ENCODE measurements at places on chromosomes 7 and 10. TPM values are rescaled to one million over a fixed set of nuclear protein-coding genes. Genes with fewer than 3 reads are reported as not detected.

Gene AGMO
- not detected for total RNA-seq

Gene CDK14
- not detected for total RNA-seq

Gene CPVL
- total RNA-seq, result 1.3 TPM

Gene WEE2
- total RNA-seq, result not detected

Gene ADAMTS14
- total RNA-seq, result not detected

Gene COL17A1
- total RNA-seq, result not detected

Gene SOSTDC1
- not detected for total RNA-seq

Gene AKR1C4
- total RNA-seq, result not detected

Gene PRR15
- not detected for total RNA-seq

Gene CYP3A7
- total RNA-seq, result not detected

Gene PON3
- not detected for total RNA-seq

Gene PHKG1
- 1.2 TPM for total RNA-seq

Gene CFAP69
- 0.53 TPM for total RNA-seq

Gene ACHE
- total RNA-seq, result not detected

Gene PIK3AP1
- total RNA-seq, result 6.7 TPM

Gene CTNNA3
- not detected for total RNA-seq

Gene IFIT2
- total RNA-seq, result 1.5 TPM

Gene EXOC6
- total RNA-seq, result 10.9 TPM

Gene OR6V1
- total RNA-seq, result not detected

Gene CCDC7
- 11.6 TPM for total RNA-seq

Gene ACBD7
- total RNA-seq, result 1.2 TPM

Gene CDHR1
- total RNA-seq, result 1.7 TPM

Gene PLXNA4
- total RNA-seq, result 0.02 TPM

Gene ADRA2A
- total RNA-seq, result not detected

Gene ITPRID1
- total RNA-seq, result not detected

Gene DYDC2
- not detected for total RNA-seq

Gene TMEM254
- total RNA-seq, result 10.1 TPM

Gene SLC39A12
- not detected for total RNA-seq

Gene SEMA3A
- total RNA-seq, result not detected

Gene VIPR2
- 0.31 TPM for total RNA-seq

Gene CCDC6
- total RNA-seq, result 52.0 TPM

Gene H2BK1
- not detected for total RNA-seq

Gene HMX2
- not detected for total RNA-seq

Gene CCDC172
- not detected for total RNA-seq

Gene ATP5MK
- 454 TPM for total RNA-seq

Data from CD8-positive, alpha-beta memory T cell (primary cell).